CD4-positive, alpha-beta T cell (primary cell): ENCODE measurements at places on chromosomes 3 and 15.

DNA sequence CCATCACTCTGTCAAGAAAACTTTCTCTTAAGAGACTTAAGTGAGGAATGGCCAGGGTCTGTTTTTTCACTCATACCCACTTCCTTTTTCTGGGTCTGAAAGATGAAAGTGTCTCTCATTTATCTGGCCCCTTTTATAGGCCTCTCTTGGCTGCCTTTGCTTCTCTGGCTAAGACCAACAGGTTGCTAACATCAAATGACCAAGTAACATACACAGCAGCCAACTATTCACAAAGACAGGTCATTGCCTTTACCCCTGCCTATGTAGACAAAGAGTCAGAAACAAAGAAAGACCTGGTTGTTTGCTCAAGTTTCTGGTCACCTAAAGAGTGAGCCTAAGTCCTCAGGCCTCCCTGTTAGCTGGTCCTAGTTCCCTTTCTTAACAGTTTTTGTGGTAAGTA is 24.0 kb upstream of the CSTA start:
- no peak for DNase-seq

DNA sequence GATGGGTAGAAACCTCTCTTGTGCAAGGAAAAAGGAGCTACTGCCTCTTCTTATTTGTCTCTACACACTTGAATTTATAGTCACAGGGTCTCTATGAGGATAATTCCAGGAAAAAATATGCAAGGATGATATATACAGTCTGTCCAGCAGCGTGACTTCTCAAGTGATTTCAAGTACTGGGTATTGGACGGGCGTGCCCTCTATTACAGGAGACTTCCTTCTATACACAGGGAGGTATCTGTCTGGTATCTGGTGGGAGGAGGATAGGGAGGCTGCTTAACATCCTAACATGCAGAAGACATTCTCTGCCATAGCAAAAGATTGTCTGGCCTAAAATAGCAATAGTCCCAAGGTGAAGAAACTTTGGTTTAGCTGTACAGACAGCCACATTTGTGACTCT is 146.1 kb downstream of the TPRG1 start:
- no peak for DNase-seq

- no peak for DNase-seq
Observed at GRCh38 chr15:44536302-44536961, 515 bp upstream of the EIF3J start.

GRCh38 chr3:7025581-7026300 is 164.8 kb downstream of the GRM7 start:
- no peak for DNase-seq

GRCh38 chr3:41002104-41002503 is 197.2 kb upstream of the CTNNB1 start:
- DNase-seq = no peak

GRCh38 chr3:170102431-170102830 is 64.6 kb downstream of the GPR160 start:
- DNase-seq = no peak

- no peak for DNase-seq
Observed at GRCh38 chr3:13013566-13013965, 59.7 kb downstream of the IQSEC1 start.

DNA sequence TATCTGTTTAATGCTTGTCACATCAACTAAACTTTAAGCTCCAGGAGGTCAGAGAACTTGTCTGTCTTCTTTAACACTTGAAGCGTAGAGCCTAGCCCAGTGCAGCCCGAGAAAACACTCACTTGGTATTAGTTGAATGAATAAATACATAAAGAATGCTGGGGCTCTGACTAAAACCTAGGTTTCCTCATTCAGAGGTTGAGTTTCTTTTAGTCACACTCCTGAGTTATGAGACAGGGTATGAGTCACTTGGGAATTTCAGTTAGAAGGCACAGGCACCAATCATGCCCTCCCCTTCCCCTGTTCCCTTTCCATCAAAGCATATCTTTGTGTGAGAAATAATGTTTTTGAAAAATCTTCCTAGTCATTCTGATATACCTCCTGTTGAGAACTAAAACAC is 589.8 kb upstream of the DPPA4 start:
- DNase-seq = no peak
